Left renal pelvis (tissue), 4 donors: ENCODE measurements at places on chromosomes 7 and 10. TPM values are rescaled to one million over a fixed set of nuclear protein-coding genes. Genes with fewer than 3 reads are reported as not detected.

Gene UNC5B
- polyA plus RNA-seq = 44.7 TPM

Gene MLXIPL
- 9.5 TPM for polyA plus RNA-seq

Gene TAC1
- 2.0 TPM for polyA plus RNA-seq

Gene RAMP3
- 11.4 TPM for polyA plus RNA-seq

Gene TRIM73
- 2.5 TPM for polyA plus RNA-seq

Gene LRRN3
- 7.1 TPM for polyA plus RNA-seq

Gene GPR85
- polyA plus RNA-seq = 1.4 TPM

Gene OGDHL
- polyA plus RNA-seq = 48.3 TPM

Gene ANKRD61
- polyA plus RNA-seq = 1.4 TPM

Gene SYT15B
- 3.5 TPM for polyA plus RNA-seq

Gene TPST1
- 43.1 TPM for polyA plus RNA-seq

Gene KLF14
- 0.69 TPM for polyA plus RNA-seq

Gene ZNF107
- polyA plus RNA-seq = 16.0 TPM

Gene PPP1R17
- polyA plus RNA-seq = not detected

Gene IKZF5
- 27.1 TPM for polyA plus RNA-seq

Gene UCN3
- 1.5 TPM for polyA plus RNA-seq

Gene AKR1C8
- polyA plus RNA-seq = not detected

Gene STK31
- polyA plus RNA-seq = 0.38 TPM

Gene AMPH
- 15.3 TPM for polyA plus RNA-seq

Gene PRTFDC1
- polyA plus RNA-seq = 53.0 TPM

Gene FHIP2A
- 35.2 TPM for polyA plus RNA-seq

Gene NKX1-2
- not detected for polyA plus RNA-seq

Gene EN2
- 0.04 TPM for polyA plus RNA-seq

Gene TPK1
- polyA plus RNA-seq = 16.3 TPM

Gene SPDYE8
- polyA plus RNA-seq = 0.20 TPM

Gene COA1
- polyA plus RNA-seq = 64.8 TPM

Gene SKIDA1
- 9.8 TPM for polyA plus RNA-seq

Gene TMEM176A
- polyA plus RNA-seq = 19.7 TPM

Gene SRRM3
- 0.66 TPM for polyA plus RNA-seq

Gene CREB5
- polyA plus RNA-seq = 9.2 TPM

Gene PWWP2B
- polyA plus RNA-seq = 10.4 TPM

Gene SPDYE11
- polyA plus RNA-seq = 0.95 TPM

Gene SPAM1
- polyA plus RNA-seq = not detected

Gene NRCAM
- polyA plus RNA-seq = 2.8 TPM

Gene DBF4
- 14.1 TPM for polyA plus RNA-seq

Gene ZNF518A
- 41.1 TPM for polyA plus RNA-seq

Gene ATP6V0A4
- 77.0 TPM for polyA plus RNA-seq

Gene GRID1
- polyA plus RNA-seq = 1.6 TPM

Gene MSS51
- 1.5 TPM for polyA plus RNA-seq

Gene GDF2
- polyA plus RNA-seq = not detected

Gene PCGF6
- polyA plus RNA-seq = 13.7 TPM

Gene MALRD1
- 3.4 TPM for polyA plus RNA-seq

Gene SPDYE1
- polyA plus RNA-seq = 0.60 TPM

Gene NME8
- not detected for polyA plus RNA-seq

Gene CPEB3
- polyA plus RNA-seq = 3.9 TPM

Gene EVX1
- not detected for polyA plus RNA-seq

Gene GPR26
- not detected for polyA plus RNA-seq

Gene BRAF
- polyA plus RNA-seq = 27.0 TPM

Gene SOSTDC1
- 45.6 TPM for polyA plus RNA-seq

Gene SLC13A1
- polyA plus RNA-seq = 21.4 TPM

Gene MYH16
- 0.50 TPM for polyA plus RNA-seq

Gene SPDYE6
- 0.16 TPM for polyA plus RNA-seq
